Transverse colon (tissue), 4 donors: ENCODE measurements at places on chromosomes 4 and X. TPM values are rescaled to one million over a fixed set of nuclear protein-coding genes. Genes with fewer than 3 reads are reported as not detected.

The FAAH2 gene
- not detected for total RNA-seq

The NUDT10 gene
- total RNA-seq = not detected

The USP26 gene
- not detected for total RNA-seq

The PDLIM3 gene
- 81.9 TPM for total RNA-seq

The MAGEA11 gene
- total RNA-seq = not detected

The ZIC3 gene
- total RNA-seq = not detected

The NCAPG gene
- 0.96 TPM for total RNA-seq

The ZNF157 gene
- total RNA-seq = 0.32 TPM

The SPANXB1 gene
- total RNA-seq = not detected

The BRS3 gene
- total RNA-seq = not detected

The PPP1R3F gene
- 3.7 TPM for total RNA-seq

The F9 gene
- not detected for total RNA-seq

The ABCG2 gene
- total RNA-seq = 36.6 TPM

The TNMD gene
- 0.68 TPM for total RNA-seq

The AMBN gene
- not detected for total RNA-seq

The CTAG1B gene
- total RNA-seq = not detected

The NKAP gene
- 14.7 TPM for total RNA-seq

The GAB3 gene
- 4.0 TPM for total RNA-seq

The HSFX3 gene
- total RNA-seq = not detected

The STOX2 gene
- total RNA-seq = 90.8 TPM

The TEX13C gene
- total RNA-seq = not detected

The CFAP47 gene
- not detected for total RNA-seq

The FAM47A gene
- total RNA-seq = not detected

The CITED1 gene
- not detected for total RNA-seq

The AKAP14 gene
- total RNA-seq = not detected

The CFAP99 gene
- not detected for total RNA-seq

The OTC gene
- total RNA-seq = not detected

The ATP1B4 gene
- total RNA-seq = not detected

The MAGEH1 gene
- total RNA-seq = 7.6 TPM

The SPATA18 gene
- 3.0 TPM for total RNA-seq

The PABPC1L2B gene
- total RNA-seq = not detected

The ZCCHC18 gene
- total RNA-seq = not detected

The CLGN gene
- total RNA-seq = 1.5 TPM

The SULT1B1 gene
- total RNA-seq = 117 TPM

The NXF2B gene
- not detected for total RNA-seq

The WDFY3 gene
- 60.2 TPM for total RNA-seq

The SLC6A14 gene
- total RNA-seq = 0.48 TPM
